Hepatic stellate cell (primary cell): ENCODE measurements at places on chromosomes 12 and 14.

GRCh38 chr12:2722806-2723205, 72.0 kb upstream of the FKBP4 start:
- no peak for DNase-seq

GRCh38 chr12:103969391-103969790, 3.7 kb downstream of the TDG start:
- peak; percentile 29 for DNase-seq

DNA sequence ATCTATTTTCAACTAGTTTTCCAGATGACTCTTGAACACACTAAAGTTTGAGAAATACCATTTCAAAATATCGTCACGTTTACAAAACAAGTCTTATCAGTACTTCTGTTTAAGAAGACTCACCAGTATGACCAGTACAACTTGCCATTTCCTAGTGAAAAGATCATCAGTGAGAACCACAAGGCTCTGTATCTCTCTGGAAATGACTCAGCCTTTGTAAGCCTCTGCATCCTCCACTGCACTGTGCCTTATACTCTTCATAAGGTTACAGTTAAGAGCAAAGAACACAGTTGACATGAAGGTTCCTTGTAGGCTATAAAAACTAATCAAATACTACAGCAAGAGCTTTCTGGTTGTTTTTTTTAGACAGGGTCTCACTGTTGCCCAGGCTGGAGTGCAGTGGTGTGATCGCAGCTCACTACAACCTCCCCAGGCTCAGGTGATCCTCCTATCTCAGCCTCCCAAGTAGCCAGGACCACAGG, 5.7 kb upstream of the VTI1B start:
- peak; percentile 71 for DNase-seq

DNA sequence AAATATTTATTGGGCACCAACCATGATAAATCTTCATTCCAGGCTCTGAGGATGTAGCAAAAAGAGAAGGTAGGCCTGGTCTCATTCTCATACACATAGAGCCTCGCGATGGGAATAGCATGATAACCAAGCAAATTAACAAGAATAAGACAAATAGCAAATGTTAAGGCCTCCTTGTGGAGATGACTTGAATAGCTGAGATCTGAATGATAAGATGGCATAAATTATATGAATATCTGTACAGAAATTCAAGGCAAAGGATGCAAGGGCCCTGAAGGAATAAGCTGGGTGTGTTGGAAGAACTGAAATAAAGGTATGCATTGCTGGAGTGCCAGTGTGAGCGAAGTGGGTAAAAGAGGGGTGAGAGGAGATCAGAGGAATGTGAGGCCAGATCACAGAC, 114.8 kb downstream of the ALX1 start:
- no peak for DNase-seq

GRCh38 chr14:20742132-20742531, 3.6 kb upstream of the EDDM3A start:
- DNase-seq = no peak

DNA sequence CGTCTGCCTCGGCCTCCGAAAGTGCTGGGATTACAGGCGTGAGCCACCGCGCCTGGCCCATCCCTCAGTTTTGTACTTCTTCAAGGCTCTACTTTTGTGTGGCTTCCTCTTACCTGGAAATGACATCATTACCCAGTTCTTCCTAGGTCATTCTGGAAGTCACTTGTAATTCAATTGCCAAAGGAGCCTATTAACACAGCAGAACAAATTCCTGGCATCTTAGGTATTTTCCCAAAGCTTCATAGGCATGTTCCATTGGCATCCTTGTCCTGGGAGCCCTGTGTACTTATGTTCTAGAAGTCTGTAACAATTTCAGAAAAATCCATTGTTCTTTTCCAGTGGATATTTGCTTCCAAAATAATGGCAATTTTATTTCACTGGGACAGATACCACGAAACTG, 60.6 kb downstream of the DAAM1 start:
- no peak for DNase-seq

- no peak for DNase-seq
Measured at GRCh38 chr12:108995370-108995992, 25.4 kb downstream of the SVOP start.

DNA sequence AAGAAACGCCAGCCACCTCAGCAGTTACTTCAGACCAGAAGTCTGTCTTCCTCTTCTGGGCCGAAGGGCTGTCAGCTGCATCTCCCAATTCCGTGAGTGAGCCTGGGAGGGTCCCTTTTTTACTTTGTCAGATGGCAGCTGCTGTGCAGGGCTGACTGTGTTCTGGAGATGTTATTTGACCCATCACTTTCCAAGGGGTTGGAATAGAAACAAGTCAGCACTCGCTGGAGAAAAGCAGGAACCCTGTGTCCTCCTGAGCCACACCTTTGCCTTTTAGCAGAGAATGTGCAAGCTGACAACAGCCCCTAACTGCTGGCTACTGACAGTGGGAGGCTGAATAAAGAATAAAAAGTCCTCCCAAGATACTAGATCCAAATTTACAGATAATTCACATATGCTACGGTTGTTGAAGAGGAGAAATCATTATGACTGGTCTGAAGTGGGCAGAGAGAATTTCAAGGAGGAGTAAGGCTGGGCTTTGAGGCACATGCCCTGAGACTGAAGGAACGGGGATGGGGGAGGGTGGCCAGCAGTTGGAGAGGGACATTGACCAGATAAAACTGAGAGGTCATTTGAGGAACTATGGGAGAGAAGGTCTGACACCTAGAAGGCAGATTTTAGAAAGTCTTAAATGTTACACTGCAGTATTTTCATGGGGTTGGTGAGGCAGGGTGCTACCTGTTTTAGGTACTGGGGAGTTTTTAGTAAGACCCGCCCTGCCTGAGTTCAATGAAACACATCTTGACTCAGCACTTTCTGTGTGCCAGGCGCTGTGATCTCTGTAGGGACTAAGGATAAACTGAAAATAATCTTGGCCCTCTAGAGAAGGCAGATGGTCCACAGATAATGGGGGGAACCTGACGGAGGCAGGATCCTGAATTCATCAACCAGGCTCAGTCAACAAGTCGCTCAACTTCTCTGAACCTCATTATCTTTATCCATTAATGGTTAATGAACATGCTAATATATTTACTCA, 27.4 kb downstream of the FAM234B start:
- DNase-seq = no peak

- peak; percentile 71 for DNase-seq
Measured at GRCh38 chr12:62435303-62436163, 31.1 kb upstream of the MON2 start.

GRCh38 chr12:50219544-50219943, 52.4 kb upstream of the CERS5 start:
- DNase-seq = no peak

DNA sequence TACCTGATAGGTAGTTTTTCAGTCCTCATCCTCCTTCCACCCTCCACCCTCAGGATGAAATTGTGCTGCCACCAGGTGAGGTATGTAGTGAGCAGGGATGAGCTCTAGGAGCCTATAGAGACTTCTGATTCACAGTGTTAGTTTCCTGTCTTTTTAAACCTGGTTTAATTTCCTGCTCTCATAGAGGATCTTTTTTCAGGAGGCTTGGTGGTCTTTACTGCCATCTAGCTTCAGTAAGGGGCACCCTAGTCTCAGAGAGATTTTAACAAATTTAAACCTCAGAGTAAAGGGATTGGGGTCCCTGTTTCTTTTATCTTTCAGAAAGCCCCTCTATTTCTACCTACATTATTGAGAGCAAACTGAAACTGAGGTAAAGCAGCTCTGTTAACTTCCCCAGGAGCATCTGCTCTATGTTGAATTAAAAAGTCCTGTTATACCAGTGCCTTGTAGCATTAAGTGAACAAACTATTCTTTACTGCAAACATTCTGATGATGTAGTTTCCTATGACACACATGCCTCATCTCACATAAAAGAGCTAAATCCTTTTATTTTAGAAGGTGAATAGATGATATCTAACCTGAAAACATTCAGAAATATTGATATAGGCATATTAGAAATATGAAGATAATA, 172.2 kb upstream of the DDHD1 start:
- DNase-seq = no peak

DNA sequence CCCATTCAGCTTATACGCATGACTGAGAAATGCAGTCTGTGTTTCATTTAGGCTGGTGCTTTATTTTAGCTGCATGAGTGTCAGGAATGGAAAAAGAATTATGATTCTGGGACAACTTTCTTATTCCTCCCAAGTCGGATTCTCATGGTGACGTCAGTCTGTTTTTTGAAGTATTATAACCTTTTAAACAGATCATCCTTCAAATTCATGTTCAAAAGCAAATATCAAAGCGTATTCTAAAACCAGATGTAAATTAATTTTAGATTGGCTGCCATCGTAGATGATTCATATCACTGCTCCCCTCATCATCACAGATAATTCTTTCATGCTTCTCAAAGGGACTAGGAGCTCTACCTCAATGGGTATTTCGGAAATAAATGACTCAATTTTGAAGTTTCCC, 15.0 kb downstream of the FNTB start:
- DNase-seq = no peak

- no peak for DNase-seq
Measured at GRCh38 chr14:96486705-96487104, 15.5 kb upstream of the PAPOLA start.

DNA sequence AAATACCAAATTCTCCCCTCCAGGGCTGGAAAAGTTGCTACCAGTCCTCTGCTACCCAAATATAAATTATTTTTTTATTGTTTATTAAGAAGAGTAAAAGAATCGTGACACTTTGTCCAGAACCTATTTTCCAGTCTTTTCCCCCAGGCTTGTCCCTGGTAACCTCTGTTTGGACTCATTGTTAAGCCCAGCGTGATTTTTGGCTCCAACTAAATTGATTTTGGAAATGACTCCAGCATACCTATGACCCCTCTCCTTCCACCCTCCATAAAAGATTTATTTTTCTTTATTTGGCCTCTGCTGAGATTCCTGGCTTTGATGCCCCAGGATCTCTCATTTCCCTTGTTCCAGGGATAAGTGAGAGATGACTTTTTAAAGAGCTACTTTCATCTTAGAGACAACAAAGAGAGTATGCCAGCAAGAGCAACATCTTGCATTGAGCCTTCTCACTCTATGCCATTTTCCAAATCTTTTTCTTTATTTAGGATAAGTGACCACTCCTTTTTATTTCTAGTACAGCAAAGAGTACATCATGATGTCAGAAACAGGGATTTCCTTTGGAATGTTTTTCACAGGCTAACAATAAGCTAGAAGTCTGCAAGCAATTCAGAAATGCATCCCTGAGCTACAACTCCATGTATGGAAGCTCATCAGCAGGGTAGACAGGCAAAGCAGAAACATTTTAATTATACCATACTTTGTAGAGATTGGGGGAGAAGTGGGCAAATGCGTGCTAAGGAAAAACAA, 75.8 kb downstream of the DAD1 start:
- DNase-seq = no peak

- DNase-seq = no peak
Measured at GRCh38 chr14:69909826-69910550, 30.8 kb downstream of the SMOC1 start.

DNA sequence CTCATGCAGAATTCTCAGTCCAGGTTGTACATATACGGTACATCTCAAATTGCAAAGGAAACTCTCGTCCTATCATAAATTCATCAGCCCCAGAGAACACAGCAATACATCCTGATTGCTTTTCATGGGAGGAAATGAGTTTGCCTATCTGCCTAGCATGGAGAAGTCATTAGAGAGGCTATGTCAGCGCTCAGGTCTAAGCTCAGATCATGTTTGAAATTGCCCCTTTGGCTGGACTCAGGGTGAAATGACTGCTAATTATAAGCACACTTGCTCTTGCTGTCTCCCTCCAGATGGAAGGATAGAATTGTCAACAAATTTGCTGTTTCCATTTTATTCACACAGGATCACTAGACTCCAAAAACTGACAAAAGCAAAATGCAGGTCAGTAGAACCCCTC, 178.4 kb downstream of the RIMBP2 start:
- no peak for DNase-seq

- no peak for DNase-seq
Measured at GRCh38 chr14:61080591-61081010, 99.6 kb downstream of the SLC38A6 start.

DNA sequence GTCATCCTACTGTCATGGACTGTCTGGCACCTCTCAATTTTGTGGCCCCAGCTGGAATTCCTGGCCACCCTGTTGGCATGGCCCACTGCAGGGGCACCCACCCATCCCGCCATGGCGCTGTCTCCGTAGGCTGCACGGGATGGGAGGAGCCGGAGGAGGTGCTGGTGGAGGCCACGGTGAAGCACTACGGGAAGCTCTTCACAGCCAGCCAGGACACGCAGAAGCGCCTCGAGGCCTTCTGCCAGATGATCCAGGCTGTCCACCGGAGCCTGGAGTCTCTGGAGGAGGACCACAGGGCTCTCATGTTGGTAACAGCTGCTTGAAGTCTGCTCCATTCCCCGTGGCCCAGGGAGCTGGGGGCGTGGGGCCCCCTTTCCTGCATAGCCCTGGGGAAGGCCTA, 3.9 kb downstream of the CCDC197 start:
- DNase-seq = no peak

DNA sequence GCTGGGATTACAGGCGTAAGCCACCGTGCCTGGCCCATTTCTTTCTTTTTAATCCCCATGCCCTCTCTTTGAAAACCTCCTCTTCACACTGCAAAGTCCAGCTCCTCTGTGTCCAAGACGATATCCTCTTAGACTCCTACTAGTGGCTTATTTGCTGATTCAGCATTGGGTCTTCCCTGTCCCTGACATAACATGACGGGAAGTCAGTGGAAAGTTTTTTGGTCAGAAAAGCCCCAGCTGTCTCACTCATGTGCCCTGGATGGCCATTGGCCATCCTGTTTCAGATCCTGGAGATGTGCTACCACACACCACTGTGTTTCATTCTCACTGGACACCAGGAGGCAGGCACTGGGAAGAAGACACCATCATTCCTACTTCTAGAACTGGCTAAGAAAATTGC, 102.6 kb upstream of the MED13L start:
- DNase-seq = no peak

GRCh38 chr12:42450248-42450647, 124.3 kb downstream of the PPHLN1 start:
- DNase-seq = no peak

DNA sequence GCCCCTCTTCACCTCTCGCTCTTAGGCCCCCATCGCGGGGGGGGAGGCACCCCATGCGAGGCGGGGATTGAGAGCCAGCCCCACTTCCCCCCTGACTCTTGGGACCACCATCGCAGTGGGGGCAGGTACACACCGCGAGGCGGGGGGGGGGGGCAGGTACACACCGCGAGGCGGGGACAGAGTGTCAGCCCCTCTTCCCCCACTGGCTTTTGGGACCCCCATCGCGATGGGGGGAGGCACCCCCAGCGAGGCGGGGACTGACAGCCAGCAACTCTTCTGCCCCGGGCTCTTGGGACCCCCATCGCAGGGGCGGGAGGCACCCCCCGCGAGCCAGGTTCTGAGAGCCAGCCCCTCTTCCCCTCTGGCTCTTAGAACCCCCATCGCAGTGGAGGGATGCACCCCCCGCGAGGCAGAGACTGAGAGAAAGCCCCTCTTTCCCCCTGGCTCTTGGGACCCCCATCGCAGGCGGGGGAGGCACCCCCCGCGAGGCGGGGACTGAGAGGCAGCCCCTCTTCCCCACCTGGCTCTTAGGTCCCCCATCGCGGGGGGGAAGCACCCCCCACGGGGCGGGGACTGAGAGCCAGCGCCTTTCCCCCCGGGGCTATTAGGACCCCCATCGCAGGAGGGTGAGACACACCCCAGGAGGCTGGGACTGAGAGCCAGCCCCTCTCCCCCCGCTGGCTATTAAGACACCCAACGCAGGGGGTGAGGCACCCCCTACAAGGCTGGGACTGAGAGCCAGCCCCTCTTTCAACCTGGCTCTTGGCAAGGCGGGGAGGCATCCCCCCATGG, 196.5 kb upstream of the PZP start:
- no peak for DNase-seq
